ENCODE measurements at places on chromosomes 16 and 17. TPM values are rescaled to one million over a fixed set of nuclear protein-coding genes. Genes with fewer than 3 reads are reported as not detected.

DNA sequence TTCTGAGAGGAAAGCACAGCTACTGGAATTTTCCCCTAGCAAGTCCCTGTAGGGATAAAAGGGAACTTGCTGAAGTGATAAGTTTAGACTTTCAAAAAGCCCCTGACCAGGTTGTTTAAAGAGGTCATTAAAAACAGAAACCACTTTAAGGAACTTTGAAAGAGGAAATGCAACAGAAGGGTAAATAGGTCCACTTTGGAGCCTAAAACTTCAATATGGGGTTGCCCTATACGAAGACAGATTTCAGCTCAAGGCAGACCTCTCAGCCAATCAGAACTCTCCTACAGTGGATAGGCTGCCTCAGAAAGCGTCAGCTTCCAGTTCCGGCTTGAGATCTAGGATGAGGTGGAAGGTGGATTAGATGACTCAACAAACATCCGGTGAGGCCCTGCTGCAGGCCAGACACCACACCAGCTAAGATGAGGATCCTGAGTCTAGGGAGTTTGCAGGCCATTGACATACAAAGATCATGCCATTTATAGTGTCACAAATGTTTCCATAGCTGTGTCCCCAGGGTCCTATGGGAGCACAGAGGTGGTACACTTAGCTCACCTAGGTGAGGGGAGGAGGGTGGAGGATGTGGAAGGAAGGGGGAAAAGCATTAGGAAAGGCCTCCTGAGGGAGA is 7.9 kb upstream of the MFSD6L start:
- no peak for DNase-seq

The AIPL1 gene
- 0.91 TPM for total RNA-seq

DNA sequence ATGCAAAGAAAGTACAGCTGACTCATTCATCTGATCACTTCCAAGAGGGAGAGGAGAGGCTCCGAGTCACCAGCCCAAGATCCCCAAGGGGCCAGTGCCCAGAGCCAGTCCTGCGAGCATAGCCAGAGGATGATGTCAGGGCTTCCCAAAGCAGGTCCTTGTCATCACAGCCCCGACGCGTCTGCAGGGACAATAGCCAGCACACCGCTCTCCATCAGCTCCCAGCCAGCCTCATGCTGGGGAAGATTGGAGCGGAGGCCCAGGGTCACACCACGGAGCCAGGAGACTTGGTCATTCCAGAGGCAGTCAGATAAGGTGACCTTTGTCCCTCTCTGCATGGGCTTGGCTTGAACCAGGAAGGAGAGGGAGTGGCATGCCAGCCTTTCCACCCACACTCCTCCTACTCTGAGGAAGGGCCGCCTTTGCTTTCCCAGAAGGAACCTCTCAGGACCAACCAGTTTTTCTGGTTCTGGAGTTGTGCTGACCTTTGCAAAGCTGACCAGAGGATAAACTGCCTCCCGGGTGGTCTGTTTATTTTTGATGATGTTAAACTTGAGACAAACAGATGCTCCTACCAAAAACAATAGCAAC is 58.3 kb upstream of the ARHGAP44 start:
- peak; percentile 44 for DNase-seq

GRCh38 chr16:87375426-87376135 is 8.0 kb downstream of the FBXO31 start:
- no peak for DNase-seq
